Lung microvascular endothelial cell (primary cell): ENCODE measurements at places on chromosomes 4 and X.
A peak's percentile ranks its signal among the peaks of the same experiment; 100 is the strongest.

DNA sequence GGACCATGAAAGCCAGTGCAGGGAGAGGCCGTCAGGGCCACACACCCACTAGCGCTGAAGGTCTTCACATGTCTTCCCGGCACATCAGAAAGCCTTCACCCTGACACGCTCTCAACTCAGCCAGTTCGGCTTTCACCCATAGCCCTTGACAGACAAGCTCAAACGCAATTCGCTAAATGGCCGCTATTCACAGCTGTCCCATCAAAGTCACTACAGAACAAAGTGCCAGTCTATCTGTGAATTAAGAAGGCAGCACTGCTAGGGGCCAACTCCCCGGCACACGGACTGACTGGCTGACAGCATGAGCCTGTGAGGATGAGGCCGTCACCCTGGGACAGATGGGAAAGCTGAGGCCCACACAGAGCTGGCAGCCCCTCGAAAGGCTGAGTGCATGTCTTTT lies 45.7 kb downstream of the ACOX3 start:
- no peak for DNase-seq

DNA sequence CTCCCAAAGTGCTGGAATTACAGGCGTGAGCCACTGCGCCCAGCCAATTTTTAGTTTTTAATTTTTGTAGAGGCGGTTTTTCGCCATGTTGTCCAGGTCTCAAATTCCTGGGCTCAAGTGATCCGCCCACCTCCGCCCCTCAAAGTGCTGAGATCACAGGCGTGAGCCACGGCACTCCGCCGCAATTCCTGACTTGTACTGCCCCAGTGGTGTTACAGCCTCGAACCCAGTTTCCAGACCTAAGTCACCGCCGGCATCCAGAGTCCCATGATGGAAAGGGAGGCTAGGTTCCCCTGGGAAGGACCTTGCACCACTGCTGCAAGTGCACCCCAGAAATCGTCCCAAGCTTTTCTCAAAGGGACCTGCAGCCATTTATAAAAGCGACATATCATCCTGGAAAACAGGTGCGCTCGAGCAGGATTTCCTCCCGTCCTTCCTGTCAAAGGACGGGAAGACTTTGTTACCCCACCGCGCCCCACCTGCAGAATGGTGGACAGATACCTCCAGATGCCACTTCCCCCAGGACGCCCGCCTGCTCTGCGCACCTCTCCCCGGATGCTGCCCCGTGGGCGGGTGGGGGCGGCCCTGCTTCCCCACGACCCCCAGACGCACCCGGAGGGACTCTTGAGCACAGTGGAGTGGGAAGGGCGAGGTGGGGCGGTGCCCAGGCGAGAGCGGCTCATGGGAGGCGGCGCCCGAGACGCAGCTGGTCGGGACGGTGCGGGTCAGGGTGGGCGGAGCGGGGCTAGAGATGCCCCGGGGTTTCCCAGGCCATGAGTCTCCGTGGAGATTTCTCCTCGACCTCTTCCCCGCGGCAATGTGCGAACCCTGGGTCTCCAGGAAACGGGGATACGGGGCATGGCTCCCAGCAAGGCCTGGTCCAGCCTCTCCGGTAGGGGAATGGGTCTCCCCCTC lies 947 bp upstream of the RPL10 start:
- DNase-seq: peak; percentile 53

DNA sequence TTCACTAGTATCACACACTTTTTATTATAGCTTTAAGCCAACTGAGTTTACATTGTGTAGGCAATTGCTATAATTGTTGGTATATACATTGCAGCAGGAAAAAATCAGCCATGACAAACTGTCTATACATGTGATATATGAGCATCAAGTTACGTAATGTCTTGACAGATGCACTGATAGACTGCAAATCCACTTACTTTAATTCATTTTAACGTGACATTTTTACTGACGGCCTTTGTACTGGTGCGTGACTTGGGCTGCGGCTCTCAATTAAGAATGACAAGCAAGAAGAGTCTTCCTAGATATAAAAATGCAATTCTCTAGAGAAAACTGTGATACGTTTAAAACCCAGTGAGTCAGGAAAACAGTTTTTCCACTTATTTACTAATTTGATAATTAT lies 143.8 kb downstream of the ACTRT1 start:
- DNase-seq: no peak

- no peak for DNase-seq
These were observed 56.5 kb upstream of the ARX start for GRCh38 chrX:25072247-25072646.

DNA sequence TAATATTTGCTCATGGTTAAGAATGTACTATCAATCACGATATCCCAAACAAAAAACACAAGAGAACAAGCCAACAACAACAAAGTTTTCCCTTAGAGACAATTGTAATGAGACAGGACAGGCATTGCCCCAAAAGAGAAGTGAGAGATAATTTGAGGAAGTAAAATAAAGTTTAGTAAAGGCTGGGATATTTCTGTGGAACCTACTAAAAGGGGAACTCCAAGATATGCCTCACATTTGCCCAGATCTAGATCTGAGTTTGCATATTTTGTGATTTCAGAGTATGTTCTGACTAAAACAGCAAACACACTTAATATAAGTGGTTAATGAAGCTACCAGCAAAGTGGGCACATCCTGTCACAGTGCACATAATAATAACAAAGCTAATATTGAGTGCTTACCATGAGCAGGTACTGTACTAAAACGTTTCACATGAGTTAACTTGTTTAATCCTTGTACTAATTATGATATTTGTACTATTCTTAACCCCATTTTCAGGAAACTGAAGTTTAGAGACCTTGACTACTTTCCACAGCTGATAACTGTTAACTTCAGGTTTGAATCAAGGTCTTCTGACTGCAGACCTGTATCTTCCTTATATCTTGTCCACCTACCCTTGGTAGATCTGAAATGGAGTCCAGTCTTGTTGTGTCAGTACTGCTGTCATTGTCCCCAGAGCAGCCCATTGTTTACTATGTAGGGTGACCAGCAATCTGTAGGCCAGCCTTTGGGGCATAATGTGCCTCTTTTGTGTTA lies 26.0 kb upstream of the BMP2K start:
- peak; percentile 82 for DNase-seq

GRCh38 chr4:42646999-42647541 lies 9.8 kb downstream of the ATP8A1 start:
- DNase-seq: no peak

DNA sequence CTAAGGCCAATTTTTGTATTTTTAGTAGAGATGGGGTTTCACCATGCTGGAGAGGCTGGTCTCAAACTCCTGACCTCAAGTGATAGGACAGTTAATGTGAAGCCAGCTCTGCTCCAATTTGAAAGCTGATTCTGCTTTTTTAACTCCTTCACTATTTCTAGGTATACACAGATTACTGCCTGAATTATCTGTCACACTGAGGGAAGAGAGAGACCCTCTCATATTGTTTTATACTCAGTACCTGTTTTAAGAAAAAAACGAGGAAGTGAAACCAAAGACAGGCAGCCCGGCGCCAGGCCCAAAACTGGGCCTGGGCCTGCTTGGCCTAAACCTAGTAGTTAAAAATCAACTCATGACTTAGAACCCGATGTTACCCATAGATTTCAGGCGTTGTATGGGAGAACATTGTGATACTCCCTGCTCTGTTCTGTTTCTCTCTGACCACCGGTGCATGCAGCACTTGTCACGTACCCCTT lies 1601.5 kb upstream of the PCDH10 start:
- DNase-seq: no peak

DNA sequence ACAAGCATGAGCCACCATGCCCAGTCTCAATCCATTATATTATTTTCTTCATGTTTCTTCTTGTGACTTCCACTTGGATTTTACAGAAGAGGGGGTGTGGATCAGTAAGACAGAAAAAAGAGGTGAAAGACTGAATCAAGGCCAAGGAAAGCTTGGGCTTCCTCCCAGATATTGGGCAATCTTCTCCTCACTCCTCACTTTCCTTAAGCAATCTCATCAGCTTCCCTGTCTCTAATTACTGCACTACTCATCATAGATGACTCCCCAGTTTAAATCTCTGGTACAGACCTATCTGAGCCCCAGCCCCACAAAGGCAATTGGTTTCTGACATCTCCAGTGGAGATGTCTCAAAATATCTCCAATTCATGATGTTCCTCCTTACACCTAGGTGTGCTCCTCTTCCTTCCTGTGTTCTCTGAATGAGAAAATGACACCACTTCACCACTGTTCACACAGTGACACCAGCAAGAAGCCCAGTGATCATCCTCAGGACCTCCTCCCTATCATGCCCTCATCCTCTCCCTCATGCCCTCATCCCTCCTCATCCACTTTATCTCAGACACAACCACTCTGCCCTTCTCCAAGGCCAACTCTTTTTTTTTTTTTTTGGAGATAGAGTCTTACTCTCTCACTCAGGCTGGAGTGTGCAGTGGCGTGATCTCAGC lies 44.8 kb upstream of the HERC6 start:
- DNase-seq: no peak

DNA sequence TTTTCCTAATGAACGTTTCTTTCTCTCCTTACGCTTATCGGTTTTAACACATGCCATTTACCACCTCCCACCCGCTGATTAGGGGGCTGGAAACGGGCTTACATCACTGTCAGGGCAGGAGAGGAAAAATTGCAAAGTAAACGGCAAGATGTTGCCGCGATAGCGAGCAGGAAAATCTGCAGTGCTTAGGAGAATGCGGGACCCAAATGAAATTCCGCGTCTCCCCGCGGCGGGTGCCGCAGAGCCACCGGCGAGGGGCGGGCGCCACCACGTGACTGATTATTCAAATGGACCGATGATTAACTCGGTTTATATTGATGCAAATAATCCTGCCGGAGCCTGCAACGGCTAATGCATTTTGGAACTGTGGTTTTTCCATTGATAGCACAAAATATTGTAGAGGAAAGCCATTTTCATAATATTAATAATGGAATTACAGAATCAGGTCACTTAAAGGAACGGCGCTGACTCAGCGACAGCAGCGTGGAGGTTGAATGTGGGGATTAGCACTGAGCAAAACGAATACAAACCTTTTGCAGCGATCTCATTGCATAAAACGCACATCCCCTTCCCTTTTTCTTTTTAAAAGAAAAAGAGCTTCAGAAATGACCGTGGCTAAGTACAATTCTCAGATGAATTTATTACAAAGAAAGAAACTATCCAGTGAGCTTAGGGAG lies 224.2 kb downstream of the STIM2 start:
- DNase-seq: peak; percentile 17

- no peak for DNase-seq
These were observed 62.9 kb upstream of the SMAD1 start for GRCh38 chr4:145418739-145419138.

GRCh38 chr4:88177983-88178625 lies 19.7 kb upstream of the ABCG2 start:
- DNase-seq: peak; percentile 57

- no peak for DNase-seq
These were observed 124.8 kb upstream of the FAT1 start for GRCh38 chr4:186848437-186848836.

DNA sequence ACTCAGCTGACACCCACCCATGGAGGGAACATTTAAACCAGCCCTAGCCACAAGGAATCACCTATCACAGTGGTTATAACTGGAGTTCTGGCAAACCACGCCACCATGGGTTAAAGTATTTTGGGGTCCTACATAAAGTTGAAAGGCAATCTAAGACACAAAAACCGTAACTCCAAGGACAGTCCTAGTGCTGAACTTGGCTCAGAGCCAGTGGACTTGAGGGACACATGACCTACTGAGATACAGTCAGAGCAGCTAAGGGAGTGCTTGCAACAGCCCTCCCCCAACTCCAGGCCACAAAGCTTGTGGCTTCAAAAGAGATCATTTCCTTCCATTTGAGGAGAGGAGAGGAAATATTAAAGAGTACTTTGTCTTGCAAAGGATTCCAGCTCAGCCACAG lies 300.5 kb downstream of the FGF13 start:
- no peak for DNase-seq

GRCh38 chrX:41308884-41309647 lies 24.9 kb upstream of the DDX3X start:
- DNase-seq: no peak

DNA sequence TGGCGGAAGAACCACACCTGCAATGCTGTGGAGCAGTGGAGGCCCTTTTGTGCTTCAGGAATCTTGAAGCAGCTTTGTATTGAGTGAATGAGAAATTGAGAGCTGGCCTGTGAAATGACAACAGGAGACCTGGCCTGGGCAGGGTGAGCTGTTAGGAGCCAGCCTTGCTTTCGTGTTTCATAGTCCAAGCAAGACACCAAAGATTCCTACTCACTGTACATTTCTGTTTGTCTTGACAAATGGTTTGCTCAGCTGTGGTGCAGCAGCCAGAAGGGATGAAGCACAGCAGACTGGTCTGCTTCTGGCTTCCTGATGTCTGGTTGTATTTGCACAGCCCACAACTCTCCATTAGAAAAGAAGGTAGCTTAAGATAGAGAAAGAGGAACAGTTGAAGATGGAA lies 96.5 kb downstream of the GATB start:
- no peak for DNase-seq

DNA sequence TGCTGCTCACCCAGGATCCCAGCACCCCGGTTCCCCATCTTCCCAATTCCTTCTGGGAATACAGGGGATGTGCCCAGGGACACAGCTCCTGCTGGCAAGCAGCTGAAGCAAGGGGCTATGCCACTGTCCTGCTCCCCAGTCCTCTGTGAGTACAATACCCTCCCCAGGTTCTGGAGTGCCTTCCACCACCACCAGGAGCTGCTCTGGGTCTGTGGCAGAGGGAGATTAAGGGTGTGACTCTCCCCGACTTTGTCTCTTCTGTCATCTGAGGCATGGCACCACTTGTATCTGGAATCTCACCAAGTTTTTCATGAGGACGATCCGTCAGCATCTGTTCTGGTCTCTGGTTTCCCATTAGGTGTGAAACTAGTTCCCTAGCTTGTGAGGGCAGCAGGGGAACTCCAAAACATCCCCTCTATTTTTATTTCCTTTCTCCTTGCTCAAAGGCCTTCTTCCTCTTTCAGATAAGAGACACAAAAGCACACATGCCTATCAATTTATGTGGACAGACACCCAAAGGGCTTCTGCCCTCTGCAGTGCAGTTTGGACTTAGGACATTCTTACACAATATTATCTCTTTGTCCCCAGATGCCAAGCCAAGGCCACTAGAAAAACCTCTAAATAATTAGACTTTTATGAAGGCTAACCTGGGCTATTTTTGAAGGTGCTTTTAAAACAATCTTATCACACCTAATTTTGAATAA lies 26.8 kb downstream of the MGST2 start:
- DNase-seq: no peak

DNA sequence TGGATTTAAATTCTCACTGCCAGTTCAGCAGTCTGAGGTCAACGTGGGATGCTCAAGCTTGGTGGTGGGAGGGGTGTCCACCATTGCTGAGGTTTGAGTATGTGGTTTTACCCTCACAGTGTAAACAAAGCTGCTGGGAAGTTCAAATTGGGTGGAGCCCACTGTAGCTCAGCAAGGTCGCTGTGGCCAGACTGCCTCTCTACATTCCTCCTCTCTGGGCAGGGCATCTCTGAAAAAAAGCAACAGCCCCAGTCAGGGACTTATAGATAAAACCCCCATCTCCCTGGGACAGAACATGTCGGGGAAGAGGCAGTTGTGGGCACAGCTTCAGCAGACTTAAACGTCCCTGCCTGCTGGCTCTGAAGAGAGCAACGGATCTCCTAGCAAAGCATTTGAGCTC lies 14.9 kb upstream of the RRAGB start:
- DNase-seq: no peak
